Activated T-helper 1 cell treated with anti-CD3 and anti-CD28 coated beads, Interleukin-12 subunit alpha, Interleukin-12 subunit beta, Interleukin-2, Interleukin-4 antibody, amounts not matched to agents 30 ng/mL and 10 ng/mL and 1 ng/mL, durations not matched to agents 14 hours and 24 hours and 36 hours (primary cell): ENCODE measurements at places on chromosomes 13 and 19.
A peak's percentile ranks its signal among the peaks of the same experiment; 100 is the strongest.

DNA sequence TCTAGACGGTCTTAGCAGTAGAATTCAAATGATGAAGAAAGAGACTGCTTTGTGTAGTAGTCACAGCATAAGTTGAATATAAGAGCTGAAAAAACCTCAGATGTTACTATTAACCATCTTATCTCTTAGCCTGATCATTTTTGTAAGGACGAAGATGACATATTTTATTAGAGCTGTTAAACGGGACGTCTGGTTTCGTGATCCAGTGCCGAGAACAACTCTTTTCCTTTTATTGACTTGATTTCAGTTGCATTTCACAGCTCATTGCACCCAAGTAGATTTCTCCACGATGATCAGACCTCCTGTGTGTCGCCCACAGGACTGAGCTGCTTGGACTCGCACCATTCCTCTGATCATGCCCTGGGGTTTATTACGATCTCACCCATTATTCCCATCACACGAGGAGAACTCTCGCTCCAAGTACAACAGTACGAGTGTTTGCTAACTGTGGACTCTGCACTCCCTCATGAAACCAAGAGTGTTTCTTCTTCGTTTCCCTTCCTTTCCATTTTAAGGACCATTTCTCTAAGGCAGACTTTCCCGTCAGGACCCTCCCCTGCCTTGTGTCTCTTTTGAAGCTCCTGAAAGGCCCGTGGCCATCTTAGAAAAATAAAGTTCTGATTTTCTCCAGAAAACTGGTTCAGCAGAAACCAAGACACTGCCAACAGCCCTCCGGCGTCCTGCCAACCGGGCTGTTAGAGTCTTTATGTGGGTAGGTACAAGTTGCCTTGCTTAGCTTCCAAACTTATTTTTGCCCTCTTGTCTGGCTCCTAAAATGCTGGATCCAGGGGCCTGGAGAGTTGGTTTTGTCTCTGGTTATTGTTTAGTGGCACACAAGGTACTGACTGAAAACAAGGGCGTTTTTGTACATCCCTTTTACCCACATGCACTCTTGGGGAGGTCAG lies 48.2 kb upstream of the RNF113B start:
- DNase-seq: no peak

DNA sequence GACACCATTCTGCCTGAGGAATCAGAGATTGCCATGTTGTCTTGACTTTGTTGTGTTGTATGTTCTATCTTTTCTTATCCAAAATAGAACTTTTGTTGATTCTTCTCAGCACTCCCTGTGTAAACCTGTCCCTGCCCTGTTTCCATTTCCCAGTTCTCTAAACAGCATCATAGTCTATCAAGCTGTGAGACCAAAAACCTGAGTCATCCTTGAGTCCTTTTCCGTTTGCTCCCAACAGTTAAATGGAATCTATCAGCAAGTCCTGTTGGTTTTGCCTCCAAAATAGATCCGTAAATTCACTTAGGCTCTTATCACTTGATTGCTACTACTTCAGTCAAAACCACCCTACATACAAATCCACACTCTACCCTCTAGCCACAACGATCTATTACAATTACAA lies 667.1 kb downstream of the PCDH9 start:
- DNase-seq: no peak

DNA sequence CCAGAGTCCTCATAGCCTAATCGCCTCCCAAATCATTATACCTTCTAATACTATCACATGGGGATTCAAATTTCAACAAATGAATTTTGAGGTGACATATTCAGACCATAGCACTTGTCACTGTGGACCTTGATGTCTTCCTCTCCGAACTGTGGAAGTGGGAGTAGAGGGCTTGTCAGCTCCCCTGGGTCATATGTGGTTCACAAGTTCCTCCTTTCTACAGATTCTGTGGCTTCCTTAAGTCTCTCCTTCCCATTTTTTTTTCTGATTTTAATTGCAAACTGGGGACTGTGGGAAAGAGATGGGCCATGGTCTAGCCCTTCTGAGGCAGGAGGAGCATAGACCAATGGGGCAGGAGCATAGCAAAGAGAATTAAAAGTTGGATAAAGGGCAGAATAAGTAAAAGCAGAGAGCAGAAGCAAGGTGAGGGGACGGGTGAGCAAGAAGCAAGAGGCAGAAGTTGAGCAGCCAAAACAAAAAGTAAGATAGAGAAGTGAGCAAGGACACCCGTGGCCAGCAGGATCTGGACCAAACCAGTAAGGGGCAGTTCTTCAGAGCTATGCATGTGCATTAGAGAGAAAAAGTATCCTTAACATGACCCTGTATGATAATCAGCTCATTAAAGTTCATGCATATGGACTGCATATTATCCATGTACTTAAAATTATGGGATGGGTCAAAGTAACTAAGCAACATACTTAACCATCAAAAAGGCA lies 2.6 kb upstream of the SIGLEC7 start:
- DNase-seq: no peak

DNA sequence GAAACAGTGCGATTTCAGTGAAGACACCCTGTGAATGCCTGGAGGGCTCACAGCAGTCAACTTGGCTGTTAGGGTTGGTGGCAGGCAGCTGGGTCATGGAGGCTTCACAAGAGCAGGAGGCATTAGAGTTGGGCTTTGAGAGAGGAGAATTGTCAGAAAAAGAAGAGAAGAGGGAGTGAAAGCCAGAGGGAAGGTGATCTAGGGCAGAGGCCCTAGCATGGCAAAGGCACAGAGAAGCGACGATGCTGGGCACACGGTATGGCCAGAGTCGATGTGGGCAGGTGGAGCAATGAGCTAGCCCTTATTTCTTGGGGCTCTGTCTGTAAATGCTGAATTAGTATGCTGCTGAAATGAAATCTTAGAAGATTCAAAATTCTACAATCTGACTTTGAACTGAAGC lies 52.6 kb upstream of the OLFM4 start:
- no peak for DNase-seq

DNA sequence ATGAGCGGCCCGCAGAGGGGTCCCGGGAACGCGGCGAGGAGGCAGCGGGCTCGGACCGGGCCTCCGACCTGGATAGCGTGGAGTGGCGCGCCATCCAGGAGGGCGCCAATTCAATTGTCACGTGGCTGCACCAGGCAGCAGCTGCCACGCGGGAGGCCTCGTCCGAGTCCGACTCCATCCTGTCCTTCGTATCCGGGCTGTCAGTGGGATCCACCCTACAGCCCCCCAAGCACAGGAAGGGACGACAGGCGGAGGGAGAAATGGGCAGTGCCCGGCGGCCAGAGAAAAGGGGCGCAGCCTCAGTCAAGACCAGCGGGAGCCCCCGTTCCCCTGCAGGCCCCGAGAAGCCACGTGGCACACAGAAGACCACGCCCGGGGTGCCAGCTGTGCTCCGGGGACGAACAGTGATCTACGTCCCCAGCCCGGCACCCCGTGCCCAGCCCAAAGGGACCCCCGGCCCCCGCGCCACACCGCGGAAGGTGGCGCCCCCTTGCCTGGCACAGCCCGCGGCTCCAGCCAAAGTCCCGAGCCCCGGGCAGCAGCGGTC lies 10.7 kb downstream of the C19orf25 start:
- DNase-seq: no peak

DNA sequence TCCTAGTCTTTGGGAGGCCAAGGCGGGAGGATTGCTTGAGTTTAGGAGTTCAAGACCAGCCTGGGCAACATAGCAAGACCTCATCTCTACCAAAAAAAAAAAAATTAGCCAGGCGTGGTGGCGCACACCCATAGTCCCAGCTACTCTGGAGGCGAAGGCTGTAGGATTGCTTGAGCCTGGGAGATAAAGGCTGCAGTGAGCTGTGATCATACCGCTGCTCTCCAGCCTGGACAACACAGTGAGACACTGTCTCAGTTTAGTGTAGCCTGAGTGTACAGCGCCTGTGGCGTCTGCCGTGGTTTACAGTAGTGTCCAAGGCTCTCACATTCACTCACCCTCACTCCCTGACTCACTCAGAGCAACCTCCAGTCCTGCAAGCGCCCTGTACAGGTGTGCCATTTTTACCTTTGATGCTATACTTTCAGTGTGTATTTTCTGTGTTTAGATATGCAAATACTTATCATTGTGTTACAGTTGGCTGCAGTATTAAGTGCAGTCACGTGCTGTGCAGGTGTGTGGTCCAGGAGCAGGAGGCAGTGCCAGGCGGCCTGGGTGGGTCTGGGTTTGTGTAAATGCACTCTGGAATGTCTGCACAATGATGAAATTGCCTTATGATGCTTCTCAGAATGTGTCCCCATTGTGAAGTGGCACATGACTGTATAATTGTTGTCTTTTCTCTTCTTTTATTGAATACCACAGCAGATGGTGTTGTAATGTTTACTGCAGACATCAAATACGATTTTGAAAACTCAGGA lies 36.1 kb upstream of the DCUN1D2 start:
- DNase-seq: no peak

DNA sequence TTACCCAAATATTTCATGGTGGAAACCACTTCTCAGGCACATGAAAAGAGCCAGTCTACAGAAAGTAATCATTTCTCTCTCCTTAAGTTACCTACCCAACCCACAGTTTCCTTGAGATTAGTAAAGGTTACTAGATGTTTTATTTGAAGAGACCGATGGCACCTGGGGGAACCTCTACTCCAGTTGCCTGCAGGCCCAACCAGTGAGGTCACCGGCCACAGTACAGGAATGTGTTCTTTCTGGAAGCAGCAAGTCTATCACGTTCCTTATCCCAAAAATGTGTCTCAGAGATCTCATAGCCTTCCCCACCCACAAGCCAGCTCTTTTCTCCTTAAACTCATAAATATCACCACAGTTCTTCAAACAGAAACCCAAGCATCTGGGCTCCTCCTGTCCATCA lies 316.1 kb downstream of the COG6 start:
- no peak for DNase-seq

GRCh38 chr13:78881751-78882150 lies 222.8 kb upstream of the OBI1 start:
- DNase-seq: no peak

GRCh38 chr13:33235078-33235477 lies 50.5 kb downstream of the STARD13 start:
- DNase-seq: no peak

DNA sequence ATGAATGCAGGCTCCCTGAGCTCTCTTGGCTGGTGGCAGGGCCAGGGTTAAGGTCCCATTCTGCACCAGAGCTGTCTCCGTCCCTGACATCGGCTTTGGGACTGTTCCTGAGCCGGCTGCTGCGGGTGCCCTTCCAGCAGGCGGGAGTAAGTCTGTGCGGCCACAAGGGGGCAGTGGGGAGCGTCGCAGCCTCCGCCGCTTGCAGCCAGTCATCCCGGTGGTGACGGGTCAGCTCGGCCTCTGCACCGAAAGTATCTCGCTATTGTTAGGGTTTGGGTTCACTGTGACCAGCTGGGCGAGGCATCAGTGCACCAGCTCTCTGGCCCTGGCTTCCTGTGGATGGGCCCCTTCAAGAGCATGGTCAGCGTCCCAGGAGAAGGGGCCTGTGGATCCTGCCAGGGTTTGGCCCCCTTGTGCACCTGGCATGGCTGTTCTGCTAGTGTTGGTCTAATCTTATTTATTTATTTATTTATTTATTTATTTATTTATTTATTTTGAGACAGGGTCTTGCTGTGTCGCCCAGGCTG lies 15.1 kb downstream of the NDUFB7 start:
- peak; percentile 60 for DNase-seq

DNA sequence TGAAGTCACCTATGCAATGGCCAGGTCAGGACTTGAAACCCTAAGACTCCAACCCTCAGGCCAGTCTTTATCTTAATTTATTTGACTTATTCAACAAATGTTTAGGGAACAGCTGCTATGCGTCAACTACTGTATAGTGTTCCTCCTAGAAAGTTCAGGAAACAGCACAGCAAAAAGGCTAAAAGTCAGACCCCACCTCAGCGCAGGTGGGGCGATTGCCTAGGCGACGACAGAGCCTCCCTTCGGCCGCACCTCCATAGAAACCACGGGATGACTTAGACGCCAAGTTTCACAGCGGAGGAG lies 502 bp downstream of the VRK3 start:
- DNase-seq: no peak

GRCh38 chr13:28181413-28181812 lies 43.1 kb downstream of the PAN3 start:
- DNase-seq: no peak

DNA sequence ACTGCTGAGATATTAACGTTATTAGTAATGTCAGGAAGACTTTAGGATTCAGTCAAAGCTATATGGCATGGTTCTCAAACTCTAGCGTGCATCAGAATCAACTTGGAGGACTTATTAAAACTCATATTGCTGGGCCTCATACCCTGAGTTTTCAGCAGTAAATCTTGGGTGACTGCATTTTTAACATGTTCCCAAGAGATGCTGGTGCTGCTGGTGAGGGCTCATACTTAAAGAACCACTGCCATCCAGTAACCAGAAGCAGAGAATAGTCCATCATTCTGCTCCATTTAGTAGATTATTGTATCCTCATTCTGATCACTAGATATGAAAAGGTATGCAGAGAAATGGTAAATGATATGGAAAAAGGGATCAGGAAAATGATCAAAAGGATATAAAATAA lies 7.9 kb downstream of the GPR12 start:
- DNase-seq: no peak

DNA sequence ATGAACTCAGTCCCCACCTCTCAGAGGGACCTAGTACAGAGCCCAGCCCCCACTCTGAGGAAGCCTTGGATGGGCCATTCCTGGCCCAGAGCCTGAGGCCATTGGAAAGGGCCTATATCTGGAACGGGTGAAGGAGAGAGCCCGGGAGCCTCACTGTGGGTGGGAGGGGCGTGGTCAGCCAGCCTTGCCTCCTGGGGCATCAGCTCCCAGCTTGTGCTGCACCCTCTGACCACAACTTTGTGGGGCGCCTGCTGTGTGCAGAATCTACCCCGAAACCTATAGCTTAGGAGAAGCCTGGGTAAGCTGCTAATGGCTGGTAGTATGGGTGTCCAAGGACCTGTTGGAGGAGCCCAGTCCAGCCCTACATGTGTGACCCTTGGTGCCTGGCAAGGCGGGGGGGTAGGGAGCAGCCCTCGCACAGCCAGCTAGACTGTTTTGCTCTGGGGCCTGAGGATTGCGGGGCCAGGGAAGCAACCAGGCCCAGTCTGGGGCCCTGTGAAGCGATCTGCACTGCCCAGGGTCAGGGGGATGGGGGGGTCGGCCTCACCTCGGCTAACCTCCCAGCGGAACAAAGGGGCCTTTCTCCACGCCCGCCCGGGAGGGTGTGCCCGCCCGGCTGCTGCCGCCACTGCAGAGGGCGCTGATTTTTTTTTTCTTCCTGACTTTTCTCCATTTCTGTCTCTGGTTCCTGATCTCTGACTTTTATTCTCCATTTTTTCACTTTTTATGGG lies 42.3 kb downstream of the LYL1 start:
- DNase-seq: no peak

- no peak for DNase-seq
These were observed 7.9 kb downstream of the UPF1 start for GRCh38 chr19:18839465-18840287.

- DNase-seq: no peak
These were observed 58.6 kb upstream of the WDFY2 start for GRCh38 chr13:51525567-51526167.
